ENCODE measurements at places on chromosomes 11 and 22.

DNA sequence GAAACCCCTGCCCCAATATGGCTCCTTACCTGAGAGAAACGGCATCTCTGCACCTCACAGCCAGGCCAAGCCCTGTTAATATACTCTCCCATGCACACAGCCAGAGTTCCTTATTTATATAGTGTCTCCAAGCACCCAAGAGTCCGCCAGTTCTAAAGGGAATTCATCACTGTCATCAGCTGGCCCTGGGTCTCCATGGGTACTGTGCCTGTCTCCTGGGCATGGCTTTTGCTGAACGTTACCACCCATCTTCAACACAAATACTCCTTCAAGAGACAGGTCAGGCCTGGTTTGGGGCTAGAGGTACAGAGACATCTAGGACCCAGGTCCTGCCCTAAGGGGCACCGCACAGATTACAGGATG, 1.6 kb upstream of the ATG16L2 start:
- no peak for DNase-seq

DNA sequence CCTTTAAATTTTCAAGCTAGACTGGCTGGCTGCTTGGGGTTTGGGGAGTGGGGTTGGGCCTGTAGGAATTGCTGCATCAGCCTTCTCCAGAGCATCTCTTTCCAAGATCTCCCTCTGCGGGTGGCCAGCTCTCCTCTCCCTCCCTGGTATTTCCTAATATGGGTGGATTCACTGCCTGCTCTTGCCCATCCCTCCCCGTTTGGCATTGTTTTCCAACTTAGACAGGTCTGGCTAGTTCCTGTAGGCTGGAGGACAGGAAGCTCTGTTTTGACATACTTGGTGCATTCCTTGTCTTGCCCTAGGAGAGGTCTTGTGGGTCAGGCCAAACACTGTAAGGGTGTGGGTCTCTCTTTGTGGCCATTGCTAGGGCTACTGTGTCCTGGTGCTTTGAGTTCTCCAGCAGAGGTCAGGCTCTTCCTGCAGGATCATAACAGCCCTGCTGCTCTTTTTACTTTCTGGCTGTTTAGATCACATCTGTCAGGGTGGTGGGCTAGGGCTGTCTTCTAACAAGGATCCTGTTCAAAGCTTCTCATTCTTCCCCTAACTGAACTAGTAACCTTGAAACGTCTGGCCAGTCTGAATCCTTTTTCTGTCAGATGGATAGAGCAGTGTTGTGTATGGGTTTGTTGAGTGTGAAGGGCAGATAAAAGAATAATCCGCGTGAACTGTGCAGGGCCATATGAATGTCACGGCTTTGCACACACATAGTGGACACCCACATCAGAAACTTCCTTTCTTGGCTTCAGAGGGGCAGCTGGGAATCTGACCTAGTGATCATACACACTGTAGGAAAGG, 18.3 kb upstream of the MICALL1 start:
- peak; percentile 58 for DNase-seq

DNA sequence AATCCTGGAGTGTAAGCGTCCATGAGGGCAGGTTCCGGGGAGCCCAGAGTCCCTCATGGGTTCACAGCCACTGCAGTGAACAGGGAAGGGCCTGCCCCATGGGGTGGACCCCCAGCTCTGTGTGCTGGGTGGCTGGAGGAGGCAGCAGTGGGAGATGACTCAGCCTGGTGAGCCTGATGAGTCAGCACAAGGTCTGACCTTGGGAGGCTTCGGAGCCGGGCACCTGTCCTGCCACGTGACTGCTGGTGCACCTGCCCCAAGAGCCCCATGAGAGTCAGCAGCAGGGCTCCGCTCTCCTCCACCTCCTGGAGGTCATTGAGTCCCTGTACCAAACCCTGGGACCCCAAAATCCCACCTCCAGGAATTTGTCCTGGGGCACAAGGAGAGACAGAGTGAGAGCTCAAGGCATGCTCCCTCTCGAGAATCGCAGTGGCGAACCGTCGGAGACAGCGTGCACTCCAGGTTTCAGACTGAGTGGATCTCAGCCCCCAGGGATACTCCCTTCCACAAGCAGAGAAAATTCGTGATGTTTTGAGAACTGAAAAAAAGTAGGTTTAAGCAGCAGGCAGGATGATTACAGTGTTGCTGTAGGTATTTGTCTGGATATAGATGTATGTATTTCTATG, 1221.7 kb downstream of the BRD1 start:
- DNase-seq: no peak

GRCh38 chr11:69985641-69986439, 92.3 kb upstream of the ANO1 start:
- no peak for DNase-seq

- peak; percentile 75 for DNase-seq
Observed at GRCh38 chr22:29784451-29785361, 17.5 kb downstream of the UQCR10 start.

DNA sequence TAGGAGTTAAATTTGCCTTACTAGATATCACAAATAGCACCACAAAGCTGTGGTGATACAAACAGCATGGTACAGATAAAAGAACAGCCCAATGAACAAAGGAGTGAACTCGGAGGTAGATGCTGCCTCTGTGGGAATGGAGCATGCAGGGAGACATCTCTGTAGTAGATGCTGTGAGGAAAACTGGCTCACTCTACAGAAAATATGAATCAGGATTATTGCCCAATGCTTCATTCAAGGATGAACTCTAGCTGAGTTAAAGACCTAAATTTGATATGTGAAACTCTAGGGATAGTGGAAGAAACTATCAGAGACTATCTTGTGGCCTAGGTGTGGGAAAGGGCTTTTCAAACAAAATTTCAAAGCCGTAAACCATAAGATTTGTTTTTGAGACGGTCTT, 15.3 kb upstream of the CAPN5 start:
- no peak for DNase-seq

DNA sequence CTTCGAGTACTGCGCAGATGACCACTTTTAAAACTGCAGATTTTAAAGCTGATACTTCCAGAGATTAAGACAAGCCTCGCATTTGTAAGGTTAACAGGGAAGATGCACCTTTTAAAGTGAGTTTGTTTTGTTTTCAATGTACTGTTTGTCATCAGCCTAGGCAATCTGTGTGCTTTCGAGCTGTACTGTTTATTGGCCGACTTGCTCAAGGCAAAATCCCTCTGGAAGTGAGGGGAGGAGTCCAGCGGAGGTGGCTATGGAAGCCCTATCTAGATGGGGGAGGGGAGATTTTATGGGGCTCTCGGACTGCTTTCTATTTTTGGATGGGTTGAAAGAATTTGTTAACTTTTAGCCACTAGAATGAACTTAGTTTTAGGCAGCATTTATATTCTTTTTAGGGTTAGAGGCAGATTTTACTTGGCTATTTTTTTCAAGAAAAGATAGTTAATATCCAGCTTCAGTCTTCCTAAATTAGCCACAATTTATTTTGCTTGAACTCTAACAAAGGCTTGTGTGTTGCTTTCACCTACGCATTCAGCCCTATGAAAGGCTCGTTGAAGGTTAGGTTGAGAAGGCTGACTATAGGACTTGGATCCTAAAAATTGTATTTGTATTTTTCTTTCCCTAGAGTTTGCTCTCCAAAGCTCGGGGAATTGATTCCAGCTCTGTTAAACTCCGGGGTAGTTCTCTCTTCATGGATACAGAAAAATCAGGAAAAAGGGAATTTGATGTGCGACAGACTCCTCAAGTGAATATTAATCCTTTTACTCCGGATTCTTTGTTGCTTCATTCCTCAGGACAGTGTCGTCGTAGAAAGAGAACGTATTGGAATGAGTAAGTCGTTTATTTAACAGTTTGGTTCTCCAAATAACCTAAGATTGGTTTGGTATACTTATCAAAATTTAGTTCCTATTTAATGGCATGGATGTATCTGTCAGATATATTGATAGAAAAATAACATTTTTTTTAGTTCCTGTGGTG, 2.1 kb downstream of the WEE1 start:
- peak; percentile 80 for DNase-seq

- DNase-seq: no peak
Observed at GRCh38 chr11:44221992-44222391, 87.9 kb downstream of the ALX4 start.

- no peak for DNase-seq
Observed at GRCh38 chr11:115194802-115195110, 309.5 kb downstream of the CADM1 start.

- DNase-seq: no peak
Observed at GRCh38 chr11:40029391-40029790, 1430.1 kb downstream of the LRRC4C start.

- DNase-seq: no peak
Observed at GRCh38 chr22:44455151-44455962, 42.7 kb downstream of the RTL6 start.

GRCh38 chr22:22928666-22929380, 41.2 kb downstream of the IGLL5 start:
- peak; percentile 76 for DNase-seq

DNA sequence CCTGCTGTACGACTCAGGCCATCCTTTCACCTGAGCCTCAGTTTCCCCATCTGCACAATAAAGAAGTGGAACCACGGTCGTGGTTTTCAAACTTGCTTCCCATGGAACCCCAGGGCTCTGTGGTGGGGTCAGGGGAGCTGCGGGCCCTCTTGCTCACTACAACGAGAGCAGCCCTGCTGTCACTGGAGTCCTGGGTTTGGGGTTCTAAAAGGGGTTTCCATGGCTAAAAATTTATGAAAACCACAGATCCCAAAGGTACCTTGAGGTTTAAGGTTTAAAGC, 45.4 kb upstream of the CARS1 start:
- DNase-seq: no peak
